ENCODE measurements at places on chromosomes 3 and 15.

GRCh38 chr3:192929755-192930547 is 12.3 kb upstream of the MB21D2 start:
- H3K4me1 ChIP-seq: peaks cover 3% of the 10 kb centered on the region
- no peak overlapping the region for H3K27ac ChIP-seq
- H3K4me3 ChIP-seq: no peak overlapping the region
- H3K36me3 ChIP-seq: no peaks in the 10 kb centered on the region

- no peak overlapping the region for H3K4me3 ChIP-seq
- peaks cover 4% of the 10 kb centered on the region for H3K4me1 ChIP-seq
- no peak overlapping the region for H3K27ac ChIP-seq
- peaks cover 2% of the 10 kb centered on the region for H3K27me3 ChIP-seq
Measured at GRCh38 chr15:79042213-79042928, 48.2 kb downstream of the RASGRF1 start.

DNA sequence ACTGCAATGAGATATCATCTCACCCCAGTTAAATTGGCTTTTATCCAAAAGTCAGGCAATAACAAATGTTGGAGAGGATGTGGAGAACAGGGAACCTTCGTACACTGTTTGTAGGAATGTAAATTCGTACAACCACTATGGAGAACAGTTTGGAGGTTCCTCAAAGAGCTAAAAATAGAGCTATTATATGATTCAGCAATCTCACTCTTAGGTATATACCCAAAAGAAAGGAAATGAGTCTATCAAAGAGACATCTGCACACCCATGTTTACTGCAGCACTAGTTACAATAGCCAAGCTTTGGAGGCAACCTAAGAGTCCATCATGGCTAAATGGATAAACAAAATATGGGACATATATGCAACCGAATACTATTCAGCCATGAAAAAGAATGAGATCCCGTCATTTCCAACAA is 68.0 kb upstream of the HES1 start:
- no peak overlapping the region for H3K27ac ChIP-seq
- H3K4me3 ChIP-seq: no peak overlapping the region
- H3K27me3 ChIP-seq: peaks cover 13% of the 10 kb centered on the region

DNA sequence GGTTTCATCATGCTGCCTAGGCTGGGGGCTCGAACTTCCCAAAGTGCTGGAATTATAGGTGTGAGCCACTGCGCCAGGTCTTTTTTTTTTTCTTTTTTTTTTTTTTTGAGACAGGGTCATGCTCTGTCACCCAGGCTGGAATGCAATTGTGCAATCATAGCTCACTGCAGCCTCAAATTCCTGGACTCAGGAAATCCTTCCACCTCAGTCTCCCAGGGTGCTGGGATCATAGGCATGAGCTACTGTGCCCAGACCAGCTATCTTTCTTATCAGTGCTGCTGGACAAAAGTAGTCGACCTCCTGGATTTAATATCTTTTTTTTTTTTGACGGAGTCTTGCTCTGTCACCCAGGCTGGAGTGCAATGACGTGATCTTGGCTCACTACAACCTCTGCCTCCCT is 60.8 kb downstream of the TFDP2 start:
- no peak for DNase-seq
- H3K36me3 ChIP-seq: no peaks in the 10 kb centered on the region
- no peak overlapping the region for H3K27ac ChIP-seq
- no peaks in the 10 kb centered on the region for H3K27me3 ChIP-seq

- H3K4me1 ChIP-seq: no peaks in the 10 kb centered on the region
- no peaks in the 10 kb centered on the region for H3K27me3 ChIP-seq
- H3K27ac ChIP-seq: no peak overlapping the region
- no peak for DNase-seq
- H3K4me3 ChIP-seq: no peak overlapping the region
Measured at GRCh38 chr3:30621576-30621975, 15.2 kb downstream of the TGFBR2 start.
